NCI-H2081 (cell line): ENCODE measurements at places on chromosomes 11 and 22.

GRCh38 chr11:125376856-125377255 lies 119.2 kb downstream of the FEZ1 start:
- no peak for DNase-seq

- DNase-seq, result no peak
Measured at GRCh38 chr11:46071091-46071490, 50.2 kb downstream of the PHF21A start.

DNA sequence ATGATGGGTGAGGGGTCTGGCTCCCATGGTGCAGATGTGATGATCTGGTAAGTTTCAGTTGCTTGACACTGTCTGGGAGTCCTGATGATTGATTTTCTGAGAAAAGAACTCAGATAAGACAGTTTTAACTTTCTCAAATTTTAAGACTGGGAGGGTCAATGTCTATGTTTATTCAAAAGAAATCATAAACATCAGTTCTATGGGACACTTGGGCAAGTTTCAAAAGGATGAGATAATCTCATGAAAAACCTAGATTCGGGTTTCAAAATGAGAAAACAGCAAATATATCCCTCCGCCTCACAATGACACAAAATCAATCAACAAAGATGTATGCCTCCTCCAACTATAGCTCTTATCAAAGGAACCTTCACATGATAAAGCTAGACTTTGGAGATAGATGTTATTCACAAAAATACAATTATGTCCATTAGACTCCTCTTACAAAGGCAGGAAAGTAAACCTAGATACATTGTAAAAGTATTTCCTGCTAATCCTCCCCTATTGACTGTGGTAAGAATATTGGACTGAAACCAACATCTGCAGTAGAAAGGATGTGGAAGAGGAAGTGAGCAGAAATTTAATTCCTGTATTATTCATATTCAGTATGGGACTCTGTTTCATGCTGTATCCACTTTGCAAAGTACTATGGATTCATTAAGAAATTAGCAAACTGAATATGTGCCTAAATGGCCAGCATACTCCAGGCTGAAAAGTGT lies 21.6 kb downstream of the SVIP start:
- no peak for DNase-seq

DNA sequence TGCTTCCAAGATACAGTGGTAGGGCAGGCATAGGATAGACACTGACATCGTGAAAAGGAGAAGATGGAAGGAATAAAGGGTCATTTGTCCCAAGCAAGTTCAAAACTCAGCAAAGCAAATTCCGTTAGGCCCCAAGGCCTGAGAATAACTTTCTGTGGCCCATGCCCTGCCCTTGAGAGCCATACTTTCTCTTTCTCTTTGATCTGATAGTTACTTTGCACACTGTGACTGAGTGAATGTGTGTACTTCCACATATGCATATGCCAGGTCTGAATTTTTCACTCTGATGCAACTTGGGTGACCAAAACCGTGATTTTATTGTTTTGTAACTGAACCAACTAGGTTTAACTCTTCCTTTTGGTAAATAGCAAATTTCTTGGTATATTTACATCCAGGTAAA lies 371.5 kb downstream of the RAB38 start:
- DNase-seq, result no peak

DNA sequence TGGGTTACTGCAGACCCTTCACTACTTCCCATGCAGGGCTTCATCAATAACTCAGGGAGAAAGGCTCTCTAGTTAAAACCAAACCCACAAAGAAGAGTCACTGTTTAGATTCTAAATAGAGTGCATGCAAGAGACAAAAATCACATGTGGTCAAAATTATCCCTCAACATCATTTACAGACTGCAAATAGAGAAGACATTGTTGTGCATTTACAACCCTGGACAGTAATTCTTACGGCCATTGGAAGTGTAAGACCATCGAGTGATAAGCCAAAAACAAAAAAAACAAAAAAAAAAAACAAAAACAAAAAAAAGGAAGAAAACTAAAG lies 93.4 kb downstream of the RASSF10 start:
- DNase-seq, result no peak

- DNase-seq, result no peak
Measured at GRCh38 chr11:64139049-64139448, 26.9 kb downstream of the MACROD1 start.

DNA sequence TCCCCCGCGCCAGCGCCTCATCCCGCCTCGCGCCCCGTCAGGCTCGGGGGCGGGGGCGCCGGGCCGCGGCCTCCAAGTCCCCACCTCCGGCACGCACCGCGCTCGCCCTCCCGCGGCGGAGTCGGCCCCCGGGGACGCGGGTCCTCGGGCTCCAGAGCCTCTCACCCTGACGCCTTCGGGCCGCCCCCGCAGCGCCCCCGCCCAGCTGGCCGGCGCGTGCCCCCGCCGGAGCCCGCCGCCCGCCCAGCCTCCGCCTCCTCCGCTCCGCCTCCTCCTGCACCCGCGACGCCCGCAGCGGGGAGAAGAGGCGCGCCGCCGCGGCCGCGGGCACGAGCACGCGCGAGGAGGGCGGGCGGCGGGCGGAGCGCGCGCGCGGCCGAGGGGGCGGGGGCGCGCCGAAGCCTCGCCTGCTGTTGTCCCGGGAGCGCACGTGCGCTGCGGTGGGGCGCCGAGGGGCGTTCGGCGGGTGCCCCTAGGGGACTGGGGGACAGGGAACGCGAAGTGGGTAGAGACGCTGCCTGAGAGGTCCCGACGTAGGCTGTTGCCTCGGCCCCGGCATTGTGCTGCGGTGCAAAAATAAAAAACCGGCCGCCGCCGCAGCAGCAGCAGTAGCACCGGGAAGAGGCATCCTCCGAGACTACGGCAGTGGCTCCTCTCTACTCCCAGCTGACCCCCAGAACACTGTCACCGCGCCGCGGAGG lies 87.4 kb upstream of the ARHGAP32 start:
- peak; percentile 89 for DNase-seq

DNA sequence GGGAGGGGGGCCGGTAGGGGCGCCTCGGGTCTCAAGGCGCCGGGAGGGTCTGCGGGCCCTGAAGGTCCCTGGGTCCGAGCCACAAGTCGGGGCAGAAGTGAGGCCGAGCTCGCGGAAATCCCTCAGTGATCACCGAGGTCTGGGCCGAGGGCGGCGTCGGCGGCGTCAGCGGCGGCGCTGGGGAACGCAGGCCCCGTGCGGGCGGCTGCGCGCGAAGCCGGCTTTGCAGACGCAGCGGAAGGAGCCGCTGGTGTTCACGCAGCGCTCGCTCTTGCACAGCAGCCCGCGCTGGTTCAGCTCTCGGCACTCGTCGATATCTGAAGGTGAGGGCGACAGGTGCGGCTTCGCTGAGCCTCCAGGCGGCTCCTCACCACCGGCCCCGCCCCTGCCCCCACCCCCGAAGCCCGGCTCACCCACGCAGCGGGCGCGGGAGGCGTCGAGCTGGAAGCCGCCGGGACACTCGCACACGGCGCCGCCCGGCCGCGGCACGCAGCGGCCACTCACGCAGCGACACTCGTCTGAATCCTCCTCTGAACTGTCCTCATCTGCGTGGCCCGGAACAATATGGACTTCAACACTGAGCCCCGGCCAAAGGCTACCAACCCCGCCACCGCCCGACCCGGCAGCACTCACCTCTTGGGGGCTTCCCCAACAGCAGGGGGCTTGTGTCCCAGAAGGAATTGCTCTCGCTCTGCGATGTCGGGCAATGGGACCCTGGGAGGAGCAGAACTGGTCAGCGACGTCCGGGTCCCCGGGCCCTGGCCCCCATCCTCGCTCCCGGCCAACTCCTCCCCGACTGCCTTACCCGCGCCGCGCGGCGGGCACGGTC lies 14.2 kb downstream of the SCYL1 start:
- DNase-seq, result no peak

DNA sequence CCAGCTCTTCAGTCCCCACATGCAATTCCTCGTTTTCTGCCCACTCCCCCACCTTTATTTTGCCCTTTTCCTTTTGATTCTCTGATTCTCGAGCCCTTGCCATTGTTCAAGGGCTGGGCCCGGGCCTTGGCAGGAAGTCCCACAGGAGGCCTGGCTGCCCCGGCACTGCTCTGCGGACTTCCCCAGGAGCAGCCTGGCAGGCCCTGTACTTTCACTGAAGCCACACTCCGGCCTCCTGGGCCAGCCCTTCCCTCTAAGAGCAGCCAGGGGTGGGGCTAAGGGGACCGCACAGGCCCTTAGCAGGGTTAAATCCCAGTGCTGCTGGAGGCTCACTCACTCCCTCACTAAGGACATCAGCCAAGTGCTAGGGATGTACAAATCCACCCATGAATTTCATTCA lies 4.1 kb downstream of the LRRC32 start:
- no peak for DNase-seq

- DNase-seq, result no peak
Measured at GRCh38 chr11:131840545-131840944, 470.1 kb downstream of the NTM start.

DNA sequence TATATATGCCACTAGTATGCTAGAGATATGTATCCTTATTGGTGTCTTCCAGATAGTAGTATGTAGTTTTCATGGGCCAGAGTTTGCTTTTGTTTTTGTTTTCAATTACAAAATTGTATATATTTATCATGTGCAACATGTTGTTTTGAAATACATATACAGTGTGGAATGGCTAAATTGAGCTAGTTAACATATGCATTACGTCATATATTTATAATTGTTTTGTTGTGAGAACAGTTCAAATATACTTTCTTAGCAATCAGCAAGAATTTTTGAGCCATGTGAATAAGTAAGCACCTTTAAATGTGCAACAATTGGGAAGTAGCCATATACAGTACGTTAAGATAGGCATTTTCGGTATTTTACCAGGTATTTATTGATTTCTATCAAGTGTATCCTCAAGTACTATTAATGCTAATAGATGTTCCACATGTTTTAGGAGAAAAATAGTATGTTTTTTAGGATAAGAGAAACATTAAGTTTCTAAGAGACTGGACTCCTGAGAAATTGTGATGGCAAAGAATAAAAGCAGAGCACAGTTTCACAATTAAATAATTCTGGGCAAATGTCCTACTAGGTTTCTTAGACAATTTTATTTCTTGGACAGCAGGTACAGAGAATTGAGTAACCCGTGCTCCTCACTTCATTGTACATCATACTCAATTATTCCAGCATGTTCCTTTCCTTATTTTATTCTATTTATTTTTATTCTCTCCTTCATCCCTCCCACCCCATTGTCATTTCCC lies 60.5 kb upstream of the SLC5A12 start:
- no peak for DNase-seq

DNA sequence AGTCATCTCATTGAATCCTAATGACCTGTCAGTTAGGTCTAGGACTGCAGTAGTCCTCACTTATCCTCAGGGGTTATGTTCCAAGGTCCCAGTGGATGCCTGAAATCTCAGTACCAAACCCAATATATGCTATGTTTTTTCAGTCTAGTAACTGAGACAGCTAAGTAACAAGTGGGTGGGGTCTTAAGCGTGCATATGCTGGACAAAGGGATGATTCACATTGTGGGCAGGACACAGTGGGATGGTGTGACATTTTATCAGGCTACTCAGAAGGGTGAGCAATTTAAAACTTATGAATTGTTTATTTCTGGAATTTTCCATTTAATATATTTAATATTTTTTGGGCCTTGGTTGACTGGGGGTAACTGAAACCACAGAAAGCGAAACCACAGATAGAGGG lies 29.0 kb downstream of the DDX10 start:
- DNase-seq, result no peak

DNA sequence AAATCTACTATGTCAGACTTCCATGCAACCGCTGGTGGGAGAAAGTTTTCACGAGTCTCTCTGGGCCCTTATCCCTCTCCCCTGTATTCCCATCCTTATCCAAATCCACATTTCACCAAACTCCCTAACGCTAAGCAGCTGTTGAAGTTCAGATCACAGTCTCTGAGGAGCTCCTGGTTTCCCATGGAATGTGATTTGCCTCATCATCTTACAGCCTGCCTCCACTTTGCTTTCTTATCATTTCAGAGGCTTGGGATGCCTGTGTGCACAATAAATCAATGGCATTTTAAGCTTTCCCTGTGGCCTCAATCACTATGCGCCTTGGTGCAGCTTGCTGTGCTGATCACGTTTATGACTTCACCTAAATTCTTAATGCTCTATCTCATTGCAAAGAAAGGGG lies 352.4 kb upstream of the FAT3 start:
- no peak for DNase-seq

DNA sequence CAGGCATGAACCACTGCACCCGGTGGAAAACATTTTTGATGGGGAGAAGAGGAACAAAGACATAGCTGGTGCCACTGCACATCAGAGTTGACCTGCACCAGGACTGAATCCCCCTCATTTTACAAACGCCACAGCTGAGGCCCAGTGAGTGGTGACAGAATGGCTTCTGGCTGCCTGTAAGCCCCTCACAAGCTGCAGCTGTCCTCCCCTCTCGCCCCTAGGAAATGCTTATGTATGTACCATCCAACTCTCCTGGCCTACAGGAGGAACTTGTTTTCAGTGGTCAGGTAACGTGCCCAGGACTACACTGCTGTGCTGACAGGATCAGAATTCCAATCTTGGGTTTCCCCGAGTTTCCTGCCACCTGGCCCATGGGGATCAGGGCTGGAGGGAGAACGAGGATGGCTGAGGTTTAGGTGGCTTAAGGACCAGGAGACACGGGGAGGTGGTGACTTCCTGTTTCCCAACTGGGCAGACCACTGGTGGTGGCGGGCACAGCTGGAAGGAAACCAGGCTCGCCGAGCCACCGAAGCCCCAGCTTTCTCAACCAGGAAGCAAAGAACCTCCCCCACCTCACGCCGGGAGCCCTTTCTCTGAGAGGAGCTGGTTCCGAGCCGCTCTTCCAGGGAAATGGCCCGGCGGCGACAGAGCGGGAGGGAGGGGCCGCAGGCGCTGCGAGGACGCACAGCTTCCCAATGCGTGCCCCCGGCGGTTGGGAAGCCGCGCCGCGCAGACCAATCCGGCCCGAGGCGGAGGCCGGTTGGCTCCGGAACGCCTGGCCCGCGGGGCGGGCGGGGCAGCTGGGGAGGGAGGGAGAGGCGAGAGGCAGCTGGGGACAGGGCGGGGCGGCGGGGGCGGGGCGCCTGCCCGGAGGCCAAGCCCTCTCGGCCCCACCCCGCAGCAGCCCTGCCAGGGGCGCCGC lies 1.0 kb upstream of the LRFN4 start:
- DNase-seq, result peak; percentile 94

- DNase-seq, result no peak
Measured at GRCh38 chr11:85843929-85844328, 11.3 kb upstream of the CCDC83 start.

DNA sequence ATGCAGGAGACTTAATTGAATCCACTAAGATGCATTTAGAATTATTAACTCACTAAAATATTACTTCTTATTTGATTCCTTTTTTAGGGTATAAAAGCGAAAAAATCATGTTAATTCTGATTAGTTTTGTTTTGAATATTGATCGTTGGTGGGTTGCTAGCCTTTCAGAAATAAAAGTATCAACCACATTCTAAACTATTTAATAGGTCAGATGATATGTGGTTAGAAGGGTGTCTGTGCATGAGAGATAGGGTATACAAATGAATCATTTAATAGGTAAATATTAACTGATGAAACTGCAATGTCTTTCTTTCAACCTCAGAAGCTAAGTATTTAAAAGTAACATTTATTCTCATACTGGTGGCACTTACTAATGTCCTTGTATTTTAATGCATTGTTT lies 515.1 kb downstream of the CNTN5 start:
- no peak for DNase-seq

- DNase-seq, result no peak
Measured at GRCh38 chr11:21116009-21116408, 446.6 kb downstream of the NELL1 start.
